CD4-positive, alpha-beta memory T cell (primary cell): ENCODE measurements at places on chromosomes 7 and 10.

DNA sequence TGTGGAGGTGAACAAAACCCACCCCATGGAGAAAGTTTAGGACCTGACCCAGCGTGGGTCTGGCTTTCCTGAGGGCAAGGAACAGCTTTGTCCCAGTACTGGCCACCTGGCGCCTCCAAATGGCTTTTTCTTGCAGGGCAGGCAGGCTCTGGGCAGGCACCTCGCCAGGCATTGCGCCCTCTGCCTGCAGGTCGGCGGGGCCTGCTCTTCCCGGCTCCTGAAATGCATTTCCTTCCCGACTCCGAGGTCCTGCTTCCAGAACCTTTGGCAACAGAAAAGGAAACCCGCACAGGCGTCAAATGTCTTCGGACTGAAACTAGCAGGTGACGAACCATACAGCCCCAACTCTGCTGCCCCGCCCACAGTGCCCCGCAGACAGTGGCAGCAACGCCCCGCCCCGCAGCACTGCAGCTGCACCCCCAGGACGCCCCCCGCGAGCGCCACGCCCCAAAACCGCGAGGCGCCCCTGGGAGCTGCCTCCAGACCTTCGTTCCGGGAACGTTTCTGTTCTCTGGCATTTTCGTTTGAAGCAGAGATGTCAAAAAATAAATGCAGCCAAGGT lies 65.5 kb downstream of the C10orf143 start:
- DNase-seq = no peak

DNA sequence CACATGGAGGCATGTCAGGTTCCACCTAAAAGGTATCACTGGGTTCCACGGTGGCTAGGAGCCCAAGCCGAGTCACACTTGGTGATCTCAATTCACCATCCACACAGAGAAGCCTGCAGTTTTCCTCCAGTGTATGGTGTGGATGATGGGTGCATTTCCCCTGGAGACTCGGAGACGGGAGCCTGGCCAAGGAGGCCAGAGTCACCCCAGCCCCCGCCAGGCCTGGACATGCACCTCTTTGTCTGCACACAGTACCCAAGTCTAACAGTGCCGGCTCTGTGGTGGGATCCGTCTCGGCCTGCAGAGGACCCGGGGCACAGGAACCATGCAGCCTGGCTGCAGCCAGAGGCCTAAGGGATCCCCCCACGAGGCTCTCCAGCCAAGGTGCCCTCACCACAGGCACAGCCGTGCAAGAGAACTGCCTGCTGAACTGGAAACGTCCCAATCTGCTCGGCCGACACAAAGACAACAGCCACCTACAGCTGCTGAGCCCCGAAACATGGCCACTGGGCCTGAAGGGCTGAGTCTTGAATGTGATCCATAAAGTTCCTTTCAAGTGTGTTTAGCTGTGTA lies 75.2 kb downstream of the DIP2C start:
- DNase-seq = no peak

GRCh38 chr7:113200281-113200680 lies 81.9 kb upstream of the SMIM30 start:
- DNase-seq = no peak

DNA sequence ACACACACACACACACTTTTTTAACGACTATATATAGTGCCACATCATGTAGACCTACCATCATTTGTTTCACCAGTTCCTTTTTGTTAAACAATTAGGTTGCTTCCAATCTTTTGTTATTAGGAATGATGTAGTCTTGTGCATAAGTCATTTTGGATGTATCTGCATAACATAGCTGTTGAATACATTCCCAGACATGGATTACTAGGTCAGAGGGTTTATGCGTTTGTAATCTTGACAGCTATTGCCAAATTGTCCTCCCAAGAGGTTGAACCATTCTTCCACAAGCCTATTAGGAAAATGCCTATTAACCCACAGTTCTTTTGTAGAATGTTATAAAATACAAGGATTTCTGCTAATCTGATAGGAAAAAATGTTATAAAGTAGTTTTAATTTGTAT lies 87.3 kb downstream of the PALS2 start:
- DNase-seq = no peak

DNA sequence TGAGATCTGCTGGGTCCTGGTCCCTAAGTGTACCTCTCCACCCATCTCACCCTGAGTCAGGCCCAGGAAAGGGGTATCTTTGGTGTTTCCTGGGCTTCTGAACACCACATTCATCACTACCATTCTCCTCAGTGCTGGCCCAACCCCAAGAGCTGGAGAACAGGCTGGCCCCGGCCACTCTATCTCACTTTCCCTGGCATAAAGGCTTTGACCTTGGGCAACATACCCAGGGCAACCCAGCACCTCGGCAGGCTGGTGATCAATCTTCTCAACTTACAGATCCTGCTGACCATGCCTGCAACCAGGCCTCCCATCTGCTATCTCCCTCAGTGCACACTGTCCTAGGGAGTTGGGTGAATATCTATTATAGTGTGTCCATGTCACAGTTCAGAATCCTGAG lies 2.1 kb downstream of the VSIR start:
- DNase-seq = no peak
